ENCODE measurements at places on chromosomes 1 and 21.

GRCh38 chr1:21255284-21255942 lies 34.9 kb downstream of the ECE1 start:
- DNase-seq = peak; percentile 85

DNA sequence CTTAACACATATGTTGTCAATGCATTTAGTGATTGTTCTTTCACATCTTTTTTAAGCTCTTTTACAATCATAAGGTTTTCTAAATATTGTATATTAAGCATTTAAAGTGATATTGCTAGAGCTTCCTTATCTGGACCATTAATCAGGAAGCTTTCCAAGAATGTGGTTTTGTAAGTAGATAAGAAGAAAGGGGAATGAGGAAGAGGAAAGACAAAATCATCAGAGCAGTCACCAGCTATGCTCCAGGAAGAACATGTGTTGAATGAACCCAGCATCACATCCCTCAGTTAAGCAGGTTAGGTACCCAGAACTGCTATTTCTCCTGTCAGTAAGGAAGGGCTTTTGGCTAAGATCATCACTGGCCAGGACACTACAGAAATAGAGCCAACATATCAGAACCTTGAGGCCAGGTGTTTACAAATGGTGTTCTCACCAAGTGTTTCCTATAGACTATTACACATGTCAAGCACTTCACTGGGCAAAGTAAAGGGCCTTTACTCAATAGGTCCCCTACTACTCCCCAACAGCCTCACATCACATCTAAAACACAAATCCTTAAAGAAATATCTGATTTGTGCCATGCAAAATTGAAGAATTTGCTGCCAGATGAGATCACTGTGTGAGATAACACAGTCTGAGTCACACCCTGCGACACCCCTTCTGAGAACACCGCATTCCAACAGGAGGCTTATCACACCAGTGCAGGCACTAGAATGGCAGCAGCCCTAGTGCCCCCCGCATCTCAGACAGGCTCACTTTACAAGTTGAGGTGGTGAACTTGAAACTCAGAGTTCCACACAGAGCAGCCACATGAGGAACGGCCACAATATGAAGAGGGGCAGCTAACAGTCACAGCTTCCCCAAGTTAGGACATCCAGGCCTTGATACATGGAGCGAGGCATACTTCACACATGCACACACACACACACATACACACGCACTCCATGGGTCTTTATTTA lies 1.8 kb upstream of the SPRR2A start:
- no peak for DNase-seq

DNA sequence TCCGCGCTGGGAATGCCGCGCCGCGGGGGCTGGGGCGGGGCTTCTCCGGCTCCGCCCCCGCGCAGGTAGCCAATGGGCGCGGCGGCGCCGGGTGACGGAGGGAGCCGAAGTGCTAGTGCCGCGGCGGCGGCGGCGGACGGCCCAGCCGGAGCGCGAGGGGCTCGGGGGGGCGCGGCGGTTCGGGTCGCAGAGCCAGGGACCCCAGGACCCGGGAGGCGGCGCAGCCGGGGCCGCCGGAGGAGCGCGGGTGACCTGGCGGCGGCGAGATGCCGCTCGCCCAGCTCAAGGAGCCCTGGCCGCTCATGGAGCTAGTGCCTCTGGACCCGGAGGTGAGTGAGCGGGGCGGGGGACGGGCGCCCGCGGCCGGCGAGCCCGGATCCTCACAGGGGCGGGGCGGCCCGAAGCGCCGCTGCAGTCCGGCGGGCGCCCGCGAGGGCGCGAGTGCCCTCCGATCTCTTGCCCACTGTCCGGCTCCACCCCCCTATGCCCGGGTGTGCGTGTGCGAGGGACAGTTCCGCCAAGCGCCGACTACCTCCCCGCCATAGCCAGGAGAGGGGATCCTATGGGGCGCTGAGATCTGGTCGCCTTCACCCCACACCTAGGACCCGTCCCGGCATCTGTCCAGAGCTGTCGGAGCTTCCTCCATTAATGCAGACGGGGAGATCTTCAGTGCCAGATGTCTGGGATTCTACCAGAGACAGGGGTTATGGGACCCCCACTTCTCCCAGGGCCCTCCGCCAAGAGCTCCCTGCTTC lies at the start of gene RPS6KA1:
RPS6KA1 (plus strand) TSS at position 107 of the 755 bp plus-strand sequence; CDS start at position 267, 160 bp downstream.
- peak; percentile 36 for DNase-seq

DNA sequence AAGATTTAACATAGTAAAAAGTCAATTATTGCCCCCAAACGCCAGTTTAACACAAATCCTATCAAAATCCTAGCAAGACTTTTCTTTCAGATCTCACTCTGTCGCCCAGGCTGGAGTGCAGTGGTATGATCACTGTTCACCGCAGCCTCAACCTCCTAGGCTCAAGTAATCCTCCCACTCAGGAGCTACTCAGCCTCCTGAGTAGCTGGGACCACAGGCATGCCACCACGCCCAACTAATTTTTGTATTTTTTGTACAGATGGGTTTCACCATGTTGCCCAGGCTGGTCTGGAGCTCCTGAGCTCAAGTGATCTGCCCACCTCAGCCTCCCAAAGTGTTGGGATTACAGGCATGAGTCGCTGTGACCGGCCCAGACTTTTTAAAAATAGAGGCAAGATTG lies 4.8 kb downstream of the SNIP1 start:
- peak; percentile 62 for DNase-seq

GRCh38 chr1:77536813-77537212 lies 145.6 kb downstream of the ZZZ3 start:
- DNase-seq = peak; percentile 96

GRCh38 chr1:172390683-172391551 lies 29.6 kb upstream of the C1orf105 start:
- no peak for DNase-seq

- no peak for DNase-seq
These were observed 54.3 kb downstream of the ST6GALNAC5 start for GRCh38 chr1:76921590-76921989.

DNA sequence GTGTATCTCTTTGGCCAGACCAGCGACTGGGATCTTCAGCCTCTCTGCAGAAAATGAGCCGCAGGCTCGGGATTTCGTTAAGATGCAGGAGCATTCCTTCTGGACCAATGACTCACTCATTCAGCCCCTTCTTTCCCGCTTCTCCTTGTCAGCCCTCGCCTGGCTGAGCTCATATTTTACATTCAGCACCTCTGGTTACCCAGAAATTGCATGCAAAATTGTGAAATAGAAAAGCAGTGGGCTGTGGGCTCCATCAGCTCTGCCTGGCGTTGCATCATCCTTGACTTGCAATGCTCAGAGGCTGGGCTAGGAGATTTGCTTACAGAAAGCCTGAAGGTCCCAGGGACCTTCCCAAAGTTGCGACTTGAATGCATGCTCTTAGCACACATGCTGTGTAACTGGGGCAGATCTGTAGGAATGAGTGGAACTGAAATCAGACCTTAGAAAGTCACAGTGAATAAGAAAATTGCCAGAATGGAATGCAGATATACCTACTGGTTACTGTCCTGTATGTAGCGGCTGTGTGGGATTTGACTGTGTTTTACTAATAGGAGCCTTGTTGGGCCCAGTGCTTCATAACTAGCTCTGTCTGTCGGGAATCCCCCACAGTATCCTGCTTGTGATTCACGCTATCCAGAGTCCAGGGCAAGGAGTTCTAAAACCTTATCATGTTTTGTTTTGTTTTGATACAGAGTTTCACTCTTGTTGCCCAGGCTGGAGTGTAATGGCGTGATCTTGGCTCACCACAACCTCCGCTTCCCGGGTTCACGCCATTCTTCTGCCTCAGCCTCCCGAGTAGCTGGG lies 444.8 kb downstream of the KIF26B start:
- peak; percentile 95 for DNase-seq

DNA sequence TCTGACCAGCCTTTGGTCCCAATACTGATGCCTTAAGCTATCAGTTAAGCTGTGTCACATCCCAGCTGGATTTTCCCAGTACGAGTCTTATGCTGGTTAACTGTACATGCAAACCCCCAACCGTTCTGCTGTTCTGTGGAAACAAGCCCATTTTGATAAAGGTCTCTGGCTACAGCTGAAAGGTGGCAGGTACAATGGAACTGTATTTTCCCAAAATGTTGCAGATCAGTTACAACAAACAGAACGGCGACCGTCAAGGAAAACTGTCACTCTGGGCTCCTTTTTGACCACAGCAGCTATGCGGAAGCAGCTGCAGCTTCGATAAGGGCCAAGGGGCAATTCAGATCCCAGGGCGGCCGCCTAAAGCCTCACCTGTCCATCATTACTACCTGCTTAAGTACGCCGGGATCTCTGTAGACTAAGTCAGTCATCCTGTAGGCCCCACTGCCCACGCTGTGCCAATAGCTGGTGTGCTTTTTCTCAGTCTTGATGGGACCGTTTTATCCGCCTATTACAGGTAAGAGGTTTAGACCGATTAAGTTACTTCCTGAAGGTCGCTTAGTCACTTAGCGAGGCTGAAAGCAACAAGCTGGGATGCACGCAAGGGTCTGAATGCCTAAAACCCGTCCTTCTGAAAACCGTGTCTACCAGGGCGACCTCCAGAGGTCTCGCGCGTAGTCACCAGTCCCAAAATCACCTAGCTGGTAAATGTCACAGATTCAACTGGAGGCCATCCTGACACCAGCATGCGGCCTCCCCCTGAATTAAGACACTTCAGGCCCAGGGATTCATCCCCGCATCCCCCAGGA lies 11.1 kb upstream of the RAB42 start:
- DNase-seq = peak; percentile 53

All from fibroblast of lung (primary cell).